Gastroesophageal sphincter (tissue), 4 donors: ENCODE measurements at places on chromosomes 2 and 18.

DNA sequence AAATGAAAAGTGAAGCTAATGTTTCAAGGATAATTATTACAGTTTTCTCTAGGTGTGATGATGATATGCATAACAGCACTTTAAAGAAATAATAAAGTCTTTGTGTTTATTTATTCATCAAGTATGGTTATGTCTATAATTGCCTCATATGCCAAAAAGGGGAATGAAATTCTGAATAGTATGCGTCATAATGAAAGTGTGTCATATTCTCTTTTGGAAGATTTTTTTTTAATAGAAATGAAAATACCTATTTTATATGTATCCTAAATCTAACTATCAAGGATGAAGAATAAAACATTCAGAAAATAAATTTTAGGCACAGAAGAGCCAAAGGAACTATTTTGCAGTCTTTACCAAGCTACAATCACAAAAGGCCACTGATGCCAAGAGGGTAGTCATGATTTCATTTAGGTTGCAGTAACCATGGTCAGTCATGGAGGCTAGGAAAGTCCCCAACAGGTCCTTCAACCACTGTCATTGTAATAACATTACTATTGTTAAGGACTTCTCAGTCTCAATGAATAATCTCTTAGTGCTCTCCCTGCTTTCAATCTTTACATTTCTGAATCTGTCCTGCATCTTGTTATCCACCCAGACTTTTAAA is 712.5 kb downstream of the DCDC2C start:
- ATAC-seq, result no peak

GRCh38 chr2:237700512-237701032 is 73.2 kb downstream of the LRRFIP1 start:
- peak; percentile 40 for ATAC-seq

DNA sequence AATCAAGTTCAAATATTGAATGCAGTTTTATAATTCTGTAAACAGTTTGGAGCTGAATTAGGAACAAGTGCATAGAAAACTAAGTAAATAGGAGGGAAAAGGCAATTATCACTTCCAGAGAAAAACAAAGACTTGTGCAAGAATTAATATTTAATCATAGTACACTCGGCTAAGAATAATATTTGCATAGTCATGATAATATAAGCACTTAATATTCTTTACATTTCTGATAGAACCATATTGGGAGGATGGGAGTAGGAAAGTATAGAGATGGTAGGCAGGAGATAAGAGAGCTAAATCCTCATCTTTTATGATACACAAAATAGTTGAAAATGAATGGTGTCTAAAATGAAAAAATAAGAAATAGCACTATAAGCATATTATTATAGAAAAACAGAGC is 27.4 kb upstream of the TNFAIP6 start:
- ATAC-seq, result no peak

DNA sequence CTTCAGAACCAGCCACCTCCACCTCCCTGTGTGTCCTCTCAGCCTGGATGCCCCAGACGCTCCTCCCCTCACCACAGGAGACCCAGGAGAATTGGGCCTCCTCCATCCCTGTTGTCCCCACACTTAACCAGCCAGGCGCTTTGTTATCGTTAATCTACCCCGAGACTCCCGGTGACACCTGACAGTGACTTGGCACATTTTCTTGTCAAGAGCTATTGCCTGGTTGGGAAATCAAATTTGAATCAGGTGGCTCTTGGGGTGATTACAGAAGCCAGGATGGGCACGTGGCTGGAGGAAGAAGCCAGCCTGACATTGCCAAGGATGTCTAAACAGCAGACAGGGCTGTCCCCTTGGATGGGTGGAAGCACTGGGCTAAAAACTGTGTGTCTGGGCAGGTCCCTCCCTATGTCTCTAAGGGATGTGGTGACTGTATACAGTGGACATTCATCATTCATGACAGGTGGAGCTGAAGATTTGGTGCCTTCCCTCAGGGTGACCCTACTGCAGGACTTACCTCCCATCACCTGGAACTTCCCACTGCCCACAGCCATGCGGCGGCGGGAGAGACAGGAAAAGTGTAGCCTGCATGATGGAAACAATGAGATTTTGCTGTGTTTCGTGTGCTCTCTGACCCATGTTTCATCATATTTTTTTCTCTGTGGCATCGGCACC is 157.2 kb upstream of the CAPN13 start:
- ATAC-seq, result no peak

DNA sequence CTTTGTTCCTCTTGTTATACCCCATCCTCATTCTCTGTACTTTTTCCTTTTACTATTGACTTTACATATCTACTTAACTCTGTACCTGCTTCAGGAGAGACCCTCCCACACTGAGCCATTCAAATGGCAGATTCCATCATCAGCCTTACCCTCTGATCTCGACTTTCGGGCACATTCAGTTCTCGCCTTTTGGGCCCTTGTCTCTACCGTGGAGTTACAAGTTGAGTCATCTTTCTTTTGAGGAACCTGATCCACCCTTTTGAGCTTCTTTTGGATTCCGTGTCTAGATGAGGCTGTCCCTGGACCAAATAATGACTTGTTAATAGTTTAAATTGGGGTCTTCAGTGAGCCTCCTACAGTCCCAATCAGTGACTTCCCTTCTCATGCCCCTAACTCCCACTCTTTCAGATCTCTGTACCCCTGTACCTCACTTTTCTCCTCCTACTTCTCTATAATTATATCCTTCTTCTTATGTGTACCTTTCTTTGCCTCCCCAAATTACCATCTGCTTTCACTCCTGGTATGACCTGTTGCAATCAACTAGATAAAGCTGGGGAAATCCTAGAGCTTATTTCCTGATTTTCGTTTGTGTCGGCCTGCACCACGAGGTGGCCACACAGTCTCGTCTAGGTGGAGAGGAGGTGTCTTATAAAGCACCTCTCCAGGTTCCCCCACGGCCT is 17.2 kb downstream of the SP110 start:
- ATAC-seq, result no peak

DNA sequence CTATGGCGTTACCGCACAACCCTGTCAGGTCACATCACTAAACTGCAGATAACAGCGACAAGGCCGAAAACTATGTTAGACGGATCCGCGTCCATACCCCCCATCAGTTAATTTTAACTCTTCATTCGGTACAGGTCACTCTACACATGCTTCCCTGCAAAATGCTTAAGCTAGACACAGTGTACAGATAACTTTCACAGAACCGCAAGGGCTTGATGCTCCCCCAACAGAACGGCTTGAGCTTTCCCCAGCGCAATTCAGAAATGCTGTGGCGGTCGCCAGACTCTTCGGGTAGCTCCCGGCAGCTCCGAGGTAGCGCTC is 283 bp upstream of the RBBP8 start:
- ATAC-seq, result peak; percentile 64

DNA sequence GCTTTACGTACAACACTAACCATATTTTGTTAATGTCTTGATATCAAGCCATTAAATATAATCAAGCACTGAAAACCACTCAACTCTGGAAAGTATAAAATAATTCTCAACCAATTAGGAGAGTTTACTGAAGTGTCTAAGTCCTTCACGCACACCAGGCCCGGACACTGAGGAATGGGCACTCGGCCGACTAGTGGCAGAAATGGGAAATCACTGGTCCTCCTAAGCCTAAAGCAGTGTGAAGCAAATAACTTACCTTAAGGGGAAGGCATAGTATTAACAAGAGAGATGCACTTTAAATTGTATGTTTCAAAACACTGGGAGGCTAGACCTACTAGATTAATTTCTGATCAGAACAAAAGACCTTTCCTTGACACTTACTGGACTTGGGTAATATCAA is 45.7 kb downstream of the FAM210A start:
- ATAC-seq, result peak; percentile 68

DNA sequence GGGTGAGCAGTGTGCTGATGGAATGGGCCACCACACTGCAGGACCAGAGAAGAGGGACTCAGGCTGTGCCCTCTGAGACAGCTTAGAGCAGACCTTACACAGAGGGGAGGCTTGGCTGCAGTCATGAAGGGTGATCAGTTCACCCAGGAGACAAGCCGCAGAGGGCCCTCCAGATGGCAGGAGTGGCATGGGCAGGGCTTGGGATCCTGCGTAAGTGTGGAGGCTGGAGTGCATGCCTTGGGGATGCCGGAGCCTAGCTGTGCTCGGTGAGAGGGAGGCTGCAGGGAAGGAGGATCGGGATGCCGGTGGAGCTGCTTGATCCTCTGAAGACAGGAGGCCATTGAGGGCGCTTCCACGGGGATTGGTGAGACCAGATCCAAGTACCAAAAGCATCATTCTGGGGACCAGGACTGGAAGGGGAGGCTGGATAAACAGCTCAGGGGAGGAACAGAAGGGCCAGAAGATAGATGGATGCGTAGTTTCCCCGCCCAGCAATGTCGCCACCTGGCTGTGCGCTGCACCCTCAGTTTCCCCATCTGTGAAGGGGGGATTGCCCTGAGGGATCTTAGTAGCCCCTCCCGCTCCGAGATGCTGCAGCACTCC is 163.4 kb downstream of the INHBB start:
- ATAC-seq, result peak; percentile 37
